ENCODE measurements at places on chromosomes 13 and 19.
A peak's percentile ranks its signal among the peaks of the same experiment; 100 is the strongest.

- DNase-seq = no peak
These were observed 17.6 kb upstream of the RASA3 start for GRCh38 chr13:114149774-114150740.

GRCh38 chr13:26663791-26664190, 96.8 kb downstream of the GPR12 start:
- DNase-seq = no peak

GRCh38 chr13:35858665-35859064, 272.5 kb downstream of the DCLK1 start:
- DNase-seq = no peak

GRCh38 chr19:19448238-19448544, 42.7 kb downstream of the GATAD2A start:
- DNase-seq = no peak

- no peak for DNase-seq
These were observed 46.3 kb downstream of the CCNE1 start for GRCh38 chr19:29858000-29858596.

DNA sequence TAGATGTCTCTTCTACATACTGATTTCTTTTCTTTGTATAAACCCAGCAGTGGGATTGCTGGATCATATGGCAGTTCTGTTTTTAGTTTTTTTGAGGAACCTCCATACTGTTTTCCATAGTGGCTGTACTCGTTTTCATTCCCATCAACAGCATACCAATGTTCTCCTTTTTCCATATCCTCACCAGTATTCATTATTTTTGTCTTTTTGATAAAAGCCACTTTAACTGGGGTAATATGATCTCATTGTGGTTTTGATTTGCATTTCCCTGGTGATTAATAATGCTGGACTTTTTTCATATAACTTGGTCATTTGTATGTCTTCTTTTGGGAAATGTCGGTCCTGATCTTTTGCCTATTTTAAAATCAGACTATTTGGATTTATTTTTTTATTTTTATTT, 108.5 kb downstream of the PAN3 start:
- DNase-seq = no peak

DNA sequence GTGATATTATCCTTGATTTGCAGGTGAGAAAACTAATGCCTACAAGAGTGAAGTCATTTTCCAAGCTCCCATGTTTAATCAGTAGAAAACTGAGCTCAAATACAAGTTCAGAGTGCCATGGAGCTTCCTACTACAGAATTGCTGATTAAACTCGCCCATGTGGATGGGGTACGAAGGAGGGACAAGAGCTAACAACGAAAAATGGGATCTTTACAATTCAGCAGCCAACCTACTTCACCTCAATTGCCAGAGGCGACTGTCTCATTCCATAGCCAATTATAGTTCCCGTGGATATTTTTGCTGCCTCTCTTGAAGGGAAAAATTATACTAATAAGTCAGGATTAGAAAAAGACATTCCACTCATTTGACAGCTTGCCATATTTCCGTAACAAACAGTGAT, 1155.1 kb downstream of the OLFM4 start:
- no peak for DNase-seq

GRCh38 chr13:95741584-95742563, 64.9 kb downstream of the DNAJC3 start:
- DNase-seq = no peak

DNA sequence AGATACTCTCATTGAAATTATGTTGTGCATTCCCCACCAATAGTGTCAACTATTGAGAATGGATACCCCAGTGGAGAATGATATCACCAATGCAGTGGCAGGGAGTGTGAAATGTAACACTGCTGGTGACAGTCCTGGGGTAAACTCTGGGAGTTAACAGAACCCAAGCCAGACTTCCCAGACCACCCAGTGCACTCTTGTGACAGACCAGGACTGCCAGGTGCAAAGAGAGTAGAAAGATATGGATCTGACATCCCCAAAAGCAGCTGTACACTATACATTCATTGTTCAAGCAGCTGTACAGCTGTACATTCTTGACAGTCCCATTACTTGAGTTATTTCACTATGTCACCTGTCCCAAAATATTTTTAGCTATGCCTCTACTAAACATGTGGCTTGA, 886.6 kb downstream of the DIAPH3 start:
- no peak for DNase-seq

DNA sequence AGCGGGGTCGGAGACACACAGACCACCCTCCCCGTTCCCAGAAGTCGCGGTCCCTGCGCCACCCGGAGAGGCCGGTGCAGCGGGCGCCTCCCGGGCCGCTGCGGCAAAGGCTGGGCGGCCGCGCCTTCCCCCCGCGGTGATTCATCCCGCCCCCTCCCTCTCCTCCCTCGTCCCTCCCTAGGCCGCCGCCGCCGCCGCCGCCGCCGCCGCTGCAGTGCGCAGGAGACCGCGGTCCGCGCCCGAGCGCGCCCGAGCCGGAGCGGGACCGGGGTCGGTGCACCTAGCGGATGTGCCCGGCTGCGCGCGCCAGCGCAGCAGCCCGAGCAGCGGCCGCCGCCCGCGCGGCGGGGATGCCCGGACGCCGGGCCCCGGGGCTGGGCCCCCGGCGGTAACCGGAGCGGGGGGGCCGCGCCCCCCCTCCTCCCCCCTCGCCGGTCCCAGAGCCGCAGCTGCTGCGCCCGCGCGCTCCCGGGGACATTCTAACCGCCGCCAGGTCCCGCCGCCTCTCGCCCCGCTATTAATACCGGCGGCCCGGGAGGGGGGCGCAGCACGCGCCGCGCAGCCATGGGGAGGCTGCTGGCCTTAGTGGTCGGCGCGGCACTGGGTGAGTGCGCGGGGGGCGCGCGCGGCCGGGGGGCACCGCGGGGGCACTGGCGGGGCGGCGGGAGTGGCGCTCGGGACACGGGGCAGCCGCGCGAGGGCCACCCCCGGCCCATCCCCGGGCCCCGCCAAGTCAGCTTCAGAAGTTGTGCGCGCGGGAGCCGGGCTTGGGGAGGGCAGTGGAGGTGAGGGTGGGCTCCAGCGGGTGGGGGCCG, at the start of gene SCN1B:
Gene SCN1B (plus strand): TSS at position 214 of the 815 bp plus-strand sequence. CDS start 351 bp downstream, at position 565.
- peak; percentile 54 for DNase-seq

DNA sequence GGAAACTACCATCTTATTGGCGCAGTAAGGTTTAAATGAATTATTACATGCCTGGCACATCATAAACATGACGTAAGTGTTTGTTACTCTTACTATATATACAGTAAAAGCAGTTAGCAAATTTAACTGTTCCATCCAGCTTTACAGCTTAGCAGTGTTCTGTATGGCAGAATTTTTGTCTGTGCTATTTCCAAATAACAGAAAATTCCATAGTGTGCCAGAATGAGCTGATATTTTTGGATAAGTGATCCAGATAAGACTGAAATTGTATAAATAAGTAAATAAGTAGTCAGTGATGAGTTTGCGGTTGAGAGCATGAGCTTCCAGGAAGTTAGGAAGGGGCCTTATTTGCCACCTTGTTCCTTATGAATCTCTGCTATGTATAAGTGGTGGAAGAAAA, 236.5 kb upstream of the SLC10A2 start:
- no peak for DNase-seq

- DNase-seq = no peak
These were observed 7.9 kb downstream of the MLLT1 start for GRCh38 chr19:6271721-6272410.

GRCh38 chr19:8724276-8724675, 2.8 kb downstream of the OR2Z1 start:
- DNase-seq = no peak

GRCh38 chr19:10372690-10373089, 7.7 kb downstream of the TYK2 start:
- no peak for DNase-seq

DNA sequence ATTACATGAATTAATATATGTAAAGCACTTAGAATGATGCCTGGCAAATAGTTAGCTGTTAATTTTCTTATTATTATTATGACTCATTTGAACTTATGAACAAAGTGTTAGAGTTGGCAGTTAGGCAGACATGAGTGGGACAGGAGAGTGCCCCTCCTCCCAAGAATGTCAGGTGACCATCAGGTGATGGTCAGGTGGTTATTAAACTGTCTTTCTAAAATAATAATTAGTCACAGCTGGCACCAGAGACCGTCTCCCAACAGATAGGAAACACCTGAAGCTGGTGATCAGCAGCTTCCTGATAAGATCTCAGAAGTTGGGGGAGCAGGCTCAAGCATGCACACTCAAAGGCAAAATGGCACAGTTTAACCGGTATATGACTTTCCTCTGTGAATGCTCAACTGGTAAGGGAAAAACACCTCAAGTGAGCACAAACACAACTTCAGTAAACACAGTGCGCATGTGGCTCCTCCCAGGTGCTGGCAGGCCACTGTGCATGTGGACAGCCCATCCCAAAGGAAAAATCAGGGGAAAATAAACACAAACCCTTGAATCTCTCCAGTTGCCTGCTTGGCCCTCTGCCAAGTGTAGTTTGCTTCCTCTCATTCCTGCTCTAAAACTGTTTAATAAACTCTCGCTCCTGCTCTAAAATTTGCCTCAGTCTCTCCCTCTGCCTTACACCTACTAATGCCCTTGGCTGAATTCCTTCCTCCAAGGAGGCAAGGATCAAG, 54.0 kb downstream of the FLT1 start:
- DNase-seq = no peak

GRCh38 chr13:72132075-72132474, 265.1 kb upstream of the DACH1 start:
- no peak for DNase-seq

- DNase-seq = peak; percentile 71
These were observed at the start of gene ZNF610 for GRCh38 chr19:52336117-52336790. ZNF610 (plus strand) TSS chr19:52336243; CDS start chr19:52349173, 12,930 bp downstream.

DNA sequence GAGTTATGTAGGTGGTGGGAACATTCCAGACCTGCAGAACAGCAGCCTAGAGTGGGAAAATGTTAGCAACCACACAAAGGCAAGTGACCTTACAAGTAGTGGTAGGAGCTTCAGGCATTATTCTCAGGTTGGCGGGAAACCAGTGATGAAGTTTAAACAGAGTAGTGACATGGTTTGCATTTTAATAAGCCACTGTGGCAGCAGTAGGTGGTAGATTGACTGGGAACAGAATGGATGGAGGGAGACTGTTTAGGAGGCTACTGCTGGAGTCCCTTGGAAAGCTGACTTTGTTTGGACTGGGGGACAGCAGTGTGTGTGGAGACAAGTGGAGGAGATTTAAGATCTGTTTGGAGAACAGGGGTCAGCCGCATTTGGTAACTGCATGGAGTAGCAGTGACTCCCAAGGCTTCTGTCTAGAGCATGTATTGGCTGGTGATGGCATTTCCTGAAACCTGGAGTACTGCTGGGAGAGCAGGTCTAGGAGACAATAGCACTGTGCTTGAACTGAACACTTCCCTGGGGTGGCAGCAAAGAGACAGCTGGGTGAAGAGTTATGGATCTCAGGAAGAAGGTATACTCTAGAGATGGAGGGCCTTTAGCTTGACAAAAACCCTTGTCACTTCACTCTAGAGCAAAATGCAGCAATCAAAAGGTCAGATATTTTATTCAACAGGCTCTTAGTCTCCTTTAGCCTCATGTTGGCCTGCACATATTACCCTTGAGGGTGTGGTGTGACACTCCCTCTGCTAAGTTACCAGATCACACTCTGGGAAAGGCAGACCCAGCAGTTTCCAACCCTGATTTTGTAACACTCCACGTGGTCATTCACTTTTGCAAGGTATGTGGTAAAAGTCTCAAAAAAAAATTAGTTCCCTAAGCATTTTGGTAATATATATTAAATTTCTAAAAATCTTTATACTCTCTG, 70.3 kb downstream of the DHRS12 start:
- DNase-seq = no peak

DNA sequence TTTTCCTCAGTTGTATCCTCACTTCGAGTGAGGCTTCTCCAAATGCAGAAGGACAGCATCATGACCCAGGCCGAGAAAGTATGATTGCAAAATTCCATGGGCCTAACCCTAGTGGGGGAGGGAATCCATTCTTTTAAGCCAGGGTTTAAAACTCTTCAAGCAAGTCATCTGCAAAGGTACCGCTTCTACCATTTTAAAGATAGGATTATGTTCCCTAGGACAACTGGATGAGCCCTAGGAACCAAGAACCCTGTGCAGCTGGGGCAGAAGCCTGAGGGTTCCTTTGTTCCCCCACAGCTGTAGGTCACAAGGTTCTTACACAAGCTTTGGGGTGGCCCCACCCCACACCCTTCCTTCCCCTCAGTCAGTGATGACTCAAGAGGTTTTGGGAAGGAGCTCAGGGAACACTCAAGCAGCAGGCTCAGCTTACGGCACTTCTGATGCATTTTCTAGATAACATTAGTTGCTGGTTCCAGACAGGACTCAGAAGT, 13.5 kb downstream of the ARL11 start:
- DNase-seq = no peak

- DNase-seq = no peak
These were observed 1.2 kb downstream of the KPNA3 start for GRCh38 chr13:49791315-49791710.

- no peak for DNase-seq
These were observed 41.9 kb downstream of the N4BP2L2 start for GRCh38 chr13:32496599-32497160.

- no peak for DNase-seq
These were observed 221.7 kb downstream of the KCNRG start for GRCh38 chr13:50236898-50237318.

DNA sequence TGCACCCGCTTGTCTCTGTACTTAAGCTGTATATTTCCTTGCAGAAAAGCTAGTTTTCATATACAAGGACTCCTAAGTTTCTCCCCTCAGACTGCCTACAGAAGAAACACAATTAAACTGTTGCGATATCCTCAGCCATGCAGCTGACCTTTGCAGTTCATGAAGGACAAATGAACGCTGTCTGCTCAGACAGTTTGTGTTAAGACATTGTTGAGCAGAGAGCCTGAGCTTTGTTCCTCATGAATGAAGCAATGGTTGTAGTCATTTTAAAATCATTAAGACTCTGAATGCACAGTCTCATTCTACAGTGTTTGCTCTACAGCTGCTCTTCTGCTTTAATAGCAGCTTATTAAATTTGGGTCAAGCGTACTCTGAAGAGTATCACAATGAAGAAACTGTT, 23.2 kb upstream of the MAB21L1 start:
- no peak for DNase-seq

GRCh38 chr13:22744688-22745452, 435.9 kb upstream of the SGCG start:
- no peak for DNase-seq

GRCh38 chr19:5880604-5881078, 10.3 kb upstream of the FUT5 start:
- no peak for DNase-seq

- DNase-seq = no peak
These were observed 34.8 kb downstream of the DGKH start for GRCh38 chr13:42083138-42083770.

DNA sequence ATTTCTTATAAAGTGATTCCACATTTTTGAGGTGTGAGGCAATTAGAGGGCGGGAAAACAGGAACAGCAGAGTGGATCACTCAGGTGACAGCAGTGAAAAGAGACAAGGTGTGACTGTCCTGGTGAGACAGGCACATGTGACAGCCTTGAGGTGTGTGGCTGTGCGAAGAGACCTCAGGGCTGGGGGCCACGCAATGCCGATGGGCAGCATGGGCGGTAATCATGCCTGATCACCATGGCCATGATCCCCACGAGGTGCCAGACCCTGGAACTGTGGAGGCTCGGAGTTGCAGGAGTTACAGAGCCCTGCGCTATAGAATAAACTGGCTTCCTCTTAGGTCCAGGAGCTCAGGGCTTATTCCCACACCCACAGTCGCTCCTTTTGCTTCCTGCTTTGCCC, 2.0 kb downstream of the SPACA6 start:
- no peak for DNase-seq

- no peak for DNase-seq
These were observed 329.8 kb downstream of the KLF5 start for GRCh38 chr13:73388586-73388985.

GRCh38 chr19:18999896-19000620, 33.3 kb downstream of the SUGP2 start:
- DNase-seq = no peak

GRCh38 chr13:74202129-74202813, 68.1 kb upstream of the KLF12 start:
- no peak for DNase-seq
